ENCODE measurements at places on chromosomes 7 and 10. TPM values are rescaled to one million over a fixed set of nuclear protein-coding genes. Genes with fewer than 3 reads are reported as not detected.

The RBP4 gene
- total RNA-seq, result not detected

DNA sequence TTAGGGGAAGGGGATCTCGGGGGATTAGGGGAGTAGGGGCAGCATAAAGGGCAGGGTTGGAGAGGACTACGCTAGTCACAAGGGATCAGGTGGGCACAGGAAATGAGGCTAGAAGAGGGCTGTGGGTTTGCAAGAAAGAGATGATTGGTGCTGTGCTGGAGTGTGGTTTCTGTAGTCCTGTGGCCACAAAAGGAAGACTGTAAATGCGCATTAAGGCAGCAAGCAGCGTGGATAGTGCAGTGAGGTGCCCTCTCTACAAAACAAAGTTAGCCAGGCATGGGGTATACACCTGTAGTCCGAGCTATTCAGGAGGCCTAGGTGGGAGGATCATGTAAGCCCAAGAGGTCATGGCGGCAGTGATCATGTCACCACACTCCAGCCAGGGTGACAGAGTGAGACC is 212.1 kb downstream of the MLLT10 start:
- peaks cover 27% of the 10 kb centered on the region for H3K36me3 ChIP-seq
- DNase-seq, result no peak
- H3K27me3 ChIP-seq, result no peaks in the 10 kb centered on the region
- H3K27ac ChIP-seq, result peak overlapping the region; percentile 24
- H3K4me3 ChIP-seq, result no peak overlapping the region

- H3K27ac ChIP-seq, result no peak overlapping the region
- no peaks in the 10 kb centered on the region for H3K4me1 ChIP-seq
- DNase-seq, result no peak
- no peaks in the 10 kb centered on the region for H3K36me3 ChIP-seq
- no peak overlapping the region for H3K4me3 ChIP-seq
- H3K27me3 ChIP-seq, result no peaks in the 10 kb centered on the region
Observed at GRCh38 chr7:85638394-85638793, 451.5 kb upstream of the SEMA3D start.

DNA sequence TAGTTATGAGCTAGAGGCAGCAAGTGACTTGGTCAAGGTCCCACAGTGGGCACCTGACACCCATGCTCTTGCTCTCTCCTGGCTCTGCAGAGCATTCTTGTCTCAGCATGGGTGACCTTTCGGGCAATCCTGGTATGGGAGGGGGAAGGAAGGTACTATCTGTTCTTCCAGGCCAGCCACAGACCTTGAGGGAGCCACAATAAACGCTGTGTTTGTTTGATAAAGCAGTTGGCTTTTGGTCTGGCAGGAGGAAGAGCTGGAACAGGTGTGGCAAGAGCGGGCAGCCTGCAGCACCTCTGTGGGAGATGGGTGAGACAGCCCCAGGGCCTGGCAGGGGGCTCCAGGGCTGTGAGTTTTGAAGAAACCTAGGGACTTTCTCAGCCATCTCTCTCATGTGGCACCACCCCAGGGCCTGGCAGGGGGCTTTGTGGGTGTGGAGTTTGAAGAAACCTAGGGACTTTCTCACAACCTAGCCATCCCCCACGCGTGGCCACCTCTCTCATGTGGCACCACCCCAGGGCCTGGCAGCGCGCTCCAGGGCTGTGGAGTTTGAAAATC is 11.4 kb downstream of the CLDN3 start:
- no peak for DNase-seq
- no peak overlapping the region for H3K4me3 ChIP-seq
- H3K27ac ChIP-seq, result no peak overlapping the region
- no peaks in the 10 kb centered on the region for H3K4me1 ChIP-seq
- H3K27me3 ChIP-seq, result no peaks in the 10 kb centered on the region

DNA sequence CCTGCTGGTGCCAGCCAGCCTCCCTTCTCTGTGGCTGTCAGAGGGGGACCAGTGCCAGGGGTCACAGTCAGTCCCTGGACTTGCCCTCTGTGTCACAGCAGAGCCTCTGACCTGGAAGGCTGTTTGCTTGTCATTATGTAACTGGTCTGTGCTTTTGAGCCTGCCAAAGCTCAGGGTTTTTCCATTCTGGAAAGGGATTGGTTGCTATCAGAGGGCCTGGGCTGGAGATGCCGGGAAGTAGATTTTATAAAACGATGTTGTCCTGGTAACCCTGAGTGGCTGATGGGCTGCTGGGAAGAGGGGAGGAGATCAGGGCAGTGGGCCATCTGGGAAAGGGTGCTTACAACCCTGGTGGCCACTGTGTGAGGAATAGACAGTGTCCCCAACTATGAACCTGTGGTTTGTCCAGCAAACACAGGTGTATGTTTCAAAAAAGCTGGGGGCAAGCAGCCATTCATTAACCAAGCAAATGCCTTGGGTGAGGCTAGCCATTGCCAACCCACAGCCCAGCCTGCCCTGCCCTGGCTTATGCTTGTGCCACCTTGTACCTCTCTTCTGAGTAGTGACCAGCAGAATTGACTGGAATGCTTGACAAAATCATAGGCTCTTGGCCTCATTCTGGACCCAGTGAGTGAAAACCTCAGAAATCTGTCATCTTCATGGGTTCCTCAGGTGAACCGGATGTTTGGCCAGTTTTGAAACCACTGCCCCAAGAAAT is 21.6 kb downstream of the SFTPD start:
- peaks cover 7% of the 10 kb centered on the region for H3K4me1 ChIP-seq
- no peak for DNase-seq
- H3K27ac ChIP-seq, result no peak overlapping the region
- no peak overlapping the region for H3K4me3 ChIP-seq

Data from CD4-positive, alpha-beta T cell (primary cell).